ENCODE measurements at places on chromosomes 3 and 15.
A peak's percentile ranks its signal among the peaks of the same experiment; 100 is the strongest.

GRCh38 chr15:31554261-31554660 is 227.6 kb downstream of the KLF13 start:
- no peak for DNase-seq

DNA sequence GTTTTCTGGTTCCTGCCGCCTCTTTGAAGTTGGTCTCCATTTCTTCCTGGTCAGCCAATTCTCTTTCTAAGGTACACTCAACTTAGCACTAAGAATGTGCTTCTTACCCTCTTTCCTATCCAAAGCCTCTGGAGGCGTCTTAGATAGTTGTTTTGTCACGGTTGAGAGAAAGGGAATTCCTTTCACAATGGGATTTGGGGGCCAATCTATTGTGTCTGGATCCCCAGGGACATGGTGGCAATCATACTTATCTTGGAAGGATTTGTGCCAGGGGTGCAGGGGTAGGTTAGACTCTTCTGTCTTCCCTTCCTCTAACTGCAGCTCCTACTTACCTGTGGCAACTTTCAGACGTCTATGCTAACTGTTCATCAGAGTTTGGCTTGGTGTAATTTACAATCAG is 287.1 kb downstream of the SOX2 start:
- DNase-seq = no peak

- DNase-seq = no peak
Observed at GRCh38 chr3:171967137-171967783, 72.1 kb upstream of the FNDC3B start.

DNA sequence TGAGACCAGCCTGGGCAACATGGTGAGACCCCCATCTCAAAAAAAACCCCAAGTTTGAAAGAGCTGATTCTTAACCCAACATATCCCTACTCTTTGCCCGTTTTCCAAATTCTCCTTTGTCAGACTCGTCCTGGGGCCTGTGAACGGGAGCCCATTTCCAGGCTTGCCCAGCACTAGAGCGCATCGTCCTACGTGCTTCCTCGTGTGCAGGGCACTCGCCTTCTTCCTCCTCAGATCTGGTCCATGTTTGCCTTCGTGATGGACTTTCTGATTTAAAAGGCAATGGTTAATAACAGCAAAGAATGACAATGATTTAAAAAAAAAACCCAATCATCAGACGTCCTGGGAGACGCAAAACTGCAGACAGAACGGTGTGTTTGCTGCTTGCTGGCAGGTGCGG is 10.1 kb downstream of the MELTF start:
- no peak for DNase-seq

- no peak for DNase-seq
Observed at GRCh38 chr3:117688583-117688982, 979.0 kb downstream of the TUSC7 start.

GRCh38 chr3:126159476-126159875 is 20.9 kb downstream of the ALDH1L1 start:
- DNase-seq = no peak

DNA sequence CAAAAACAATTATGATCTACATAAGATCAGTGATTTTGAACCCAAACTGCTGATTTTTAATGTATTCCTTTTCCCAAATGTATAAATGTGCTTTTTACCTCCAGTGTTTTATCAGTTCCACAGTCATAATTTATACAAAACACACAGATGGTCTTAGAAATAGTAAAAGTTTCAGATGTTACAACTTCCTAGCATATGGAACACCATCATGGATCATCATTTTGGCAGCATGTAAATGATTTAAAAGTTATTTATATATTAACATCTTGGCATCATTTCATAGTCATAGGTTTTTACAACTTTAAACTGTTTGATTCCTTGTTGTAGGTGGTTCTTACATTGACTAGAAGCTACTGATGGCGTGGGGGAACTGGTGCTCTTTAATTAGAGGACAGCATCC is 1025.3 kb downstream of the ROBO1 start:
- DNase-seq = no peak

- no peak for DNase-seq
Observed at GRCh38 chr3:65945480-65945879, 93.2 kb downstream of the MAGI1 start.

DNA sequence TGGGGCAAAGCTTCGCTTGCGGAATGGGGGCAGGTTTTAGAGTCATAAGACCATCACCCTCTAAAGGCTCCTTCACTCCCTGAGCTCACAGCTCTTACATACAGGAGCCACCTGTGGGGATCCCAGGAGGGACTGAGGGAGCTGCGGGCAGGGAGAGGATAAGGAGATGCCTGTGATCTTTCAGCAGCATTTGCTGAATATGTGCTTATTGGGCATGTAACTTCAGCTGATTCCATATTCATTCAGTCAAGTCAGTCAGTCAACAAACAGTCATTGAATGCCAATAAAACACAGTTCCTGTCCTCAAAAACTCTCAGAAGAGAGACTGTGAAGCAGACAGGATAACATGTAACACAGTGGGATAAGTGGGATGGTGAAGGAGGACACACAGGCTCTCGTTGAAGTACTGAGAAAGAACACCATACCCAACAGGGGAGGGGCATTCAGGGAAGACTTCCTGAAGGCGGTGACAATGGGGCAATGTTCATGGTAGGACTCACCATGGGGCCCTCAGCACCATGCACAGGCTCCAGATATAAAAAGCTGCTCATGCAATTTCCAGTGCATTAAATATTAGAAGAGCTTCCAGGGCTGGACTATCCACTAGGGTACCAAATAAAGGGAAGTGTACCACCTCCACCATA is 240.9 kb downstream of the UACA start:
- no peak for DNase-seq

GRCh38 chr3:42725454-42725853 is 22.9 kb upstream of the HHATL start:
- DNase-seq = no peak

DNA sequence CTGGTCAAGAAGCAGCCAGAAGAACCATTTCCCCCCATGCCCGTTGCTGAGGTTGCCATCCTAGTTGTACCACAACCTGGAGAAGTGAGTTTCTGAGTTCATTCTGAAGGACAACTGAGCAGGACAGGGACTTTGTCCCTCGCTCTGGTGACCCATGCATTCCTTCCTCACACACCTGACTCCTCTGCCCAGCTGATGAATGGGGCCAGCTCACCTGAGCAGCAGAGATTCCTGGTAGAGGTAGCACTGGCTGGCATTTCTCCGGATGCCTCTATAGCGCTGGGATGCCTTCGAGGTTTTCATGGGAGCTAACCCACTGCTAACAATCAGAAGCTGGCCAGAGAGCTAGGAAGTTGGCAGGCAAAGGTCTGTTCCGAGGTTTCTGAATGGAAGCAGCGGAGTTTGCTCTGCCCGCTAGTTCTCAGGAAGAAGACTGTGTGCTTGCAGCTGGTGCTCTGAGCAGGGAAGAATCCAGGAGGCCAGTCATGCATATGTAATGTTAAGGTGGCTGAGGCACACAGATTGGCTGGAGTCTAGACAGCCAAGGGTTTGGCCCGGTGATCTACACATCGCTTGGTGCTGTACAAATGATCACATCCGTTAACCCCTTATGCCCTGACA is at the start of gene TMC3:
Gene TMC3 (minus strand): TSS at position 439 of the 621 bp plus-strand sequence. CDS start 136 bp downstream, at position 303.
- no peak for DNase-seq

GRCh38 chr3:25594007-25594502 is 70.7 kb downstream of the TOP2B start:
- no peak for DNase-seq

- DNase-seq = no peak
Observed at GRCh38 chr3:183854318-183855035, 29.1 kb upstream of the MAP6D1 start.

DNA sequence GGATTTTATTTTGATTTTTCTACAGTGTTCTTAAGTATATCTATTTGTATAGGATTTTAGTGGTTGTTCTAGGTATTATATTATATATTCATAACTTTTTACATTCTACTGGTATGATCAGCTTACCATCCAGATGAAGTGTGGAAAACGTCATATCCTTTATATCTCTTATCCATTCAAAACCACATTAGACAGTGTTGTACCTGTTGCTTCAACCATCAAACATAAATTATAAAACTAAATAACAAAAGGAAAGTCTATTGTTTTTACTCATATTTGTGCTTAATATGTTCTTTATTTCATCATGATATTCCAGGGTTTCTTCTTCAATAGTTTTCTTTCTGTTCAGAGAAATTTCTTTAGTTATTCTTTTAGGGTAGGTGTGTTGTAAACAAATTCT is 191.4 kb downstream of the RPLP1 start:
- DNase-seq = no peak

DNA sequence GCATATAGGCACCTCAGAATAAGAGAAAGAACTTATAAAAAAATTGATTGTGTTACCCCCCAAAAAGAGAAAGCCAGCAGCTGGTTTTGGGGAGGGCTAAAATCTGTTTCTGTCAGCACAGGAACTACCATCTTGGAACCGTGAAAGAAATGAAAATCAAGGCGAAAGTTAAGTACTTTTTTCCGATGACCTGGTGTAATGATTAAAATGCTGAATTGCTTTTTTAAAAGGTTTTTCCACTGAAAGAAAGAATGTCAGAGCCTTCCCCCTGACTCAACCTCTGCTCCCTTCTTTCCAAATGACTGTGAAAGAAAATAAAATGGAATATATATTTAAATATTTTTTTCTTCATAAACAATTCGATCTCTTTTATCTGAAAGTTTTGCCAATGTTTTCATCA is 570.5 kb upstream of the CFAP20DC start:
- no peak for DNase-seq

- DNase-seq = peak; percentile 30
Observed at GRCh38 chr15:92803852-92804609, 96.1 kb upstream of the CHD2 start.

DNA sequence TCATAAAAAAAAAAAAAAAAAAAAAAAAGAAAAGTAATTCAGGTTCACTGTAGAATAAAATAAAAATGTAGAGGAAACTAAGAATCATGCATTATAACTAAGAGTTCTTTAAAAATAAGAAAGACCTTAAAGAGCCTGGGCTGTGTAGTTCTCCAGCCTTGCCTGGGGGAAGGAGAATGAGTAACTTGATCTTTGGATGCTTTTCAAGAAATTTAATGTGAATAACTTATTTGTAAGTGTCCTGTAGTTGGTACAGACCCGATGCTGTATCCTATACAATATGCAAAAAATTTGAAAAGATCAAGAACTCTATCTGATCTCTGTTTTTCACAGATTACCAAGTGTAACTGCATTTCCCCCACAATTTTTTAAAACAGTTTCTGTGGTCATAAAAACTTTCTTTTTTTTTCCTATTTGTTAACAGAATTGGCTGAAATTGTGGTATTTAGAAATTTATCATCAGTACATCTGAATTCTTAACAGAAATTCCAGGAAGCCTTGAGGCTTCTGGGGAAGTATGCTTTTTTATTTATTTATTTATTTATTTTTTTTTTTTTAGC is 195.3 kb downstream of the THRB start:
- no peak for DNase-seq

- DNase-seq = no peak
Observed at GRCh38 chr3:61018807-61019206, 232.4 kb downstream of the FHIT start.

- DNase-seq = no peak
Observed at GRCh38 chr3:88996691-88997090, 110.7 kb upstream of the EPHA3 start.

- no peak for DNase-seq
Observed at GRCh38 chr3:66386925-66387650, 113.7 kb downstream of the LRIG1 start.

DNA sequence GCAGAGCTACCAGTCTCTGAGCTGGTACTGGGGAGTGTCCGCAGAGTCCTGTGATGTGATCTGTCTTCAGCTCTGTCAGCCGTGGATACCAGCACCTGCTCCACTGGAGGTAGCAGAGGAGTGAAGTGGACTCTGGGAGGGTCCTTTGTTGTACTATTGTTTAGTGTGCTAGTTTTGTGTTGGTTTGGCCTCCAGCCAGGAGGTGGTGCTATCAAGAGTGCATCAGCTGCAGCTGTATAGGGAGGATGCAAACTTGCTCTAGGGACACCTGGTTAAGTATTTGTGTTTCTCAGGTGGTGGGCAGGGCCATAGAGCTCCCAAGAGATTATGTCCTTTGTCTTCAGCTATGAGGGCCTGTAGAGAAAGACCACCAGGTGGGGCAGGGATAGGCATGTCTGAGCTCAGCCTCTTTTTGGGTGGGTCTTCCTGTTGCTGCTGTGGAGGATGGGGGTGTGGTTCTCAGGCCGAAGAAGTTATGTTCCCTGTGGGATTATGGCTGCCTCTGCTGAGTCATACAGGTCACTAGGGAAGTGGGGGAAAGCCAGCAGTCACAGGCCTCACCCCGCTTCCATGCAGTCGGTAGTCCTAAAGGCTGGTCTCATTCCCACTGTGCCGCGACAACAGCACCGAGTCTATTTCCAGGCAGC is 443.2 kb upstream of the TBL1XR1 start:
- DNase-seq = no peak

DNA sequence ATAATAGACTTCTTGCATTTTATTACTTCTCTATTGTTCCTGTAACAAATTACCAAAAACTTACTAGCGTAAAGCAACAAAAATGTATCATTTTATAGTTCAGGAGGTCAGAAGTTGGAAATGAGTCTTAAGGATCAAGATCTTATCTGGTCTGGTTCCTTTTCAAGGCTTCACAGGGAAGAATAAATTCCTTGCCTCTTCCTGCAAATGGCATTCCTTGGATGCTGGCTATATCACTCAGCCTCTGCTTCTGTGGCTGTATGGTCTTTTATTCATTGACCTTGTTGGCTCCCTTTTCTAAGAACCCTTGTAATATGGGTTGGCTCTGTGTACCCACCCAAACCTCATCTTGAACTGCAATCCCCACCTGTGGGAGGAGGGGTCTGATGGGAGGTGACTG is 478.4 kb upstream of the THBS1 start:
- no peak for DNase-seq

DNA sequence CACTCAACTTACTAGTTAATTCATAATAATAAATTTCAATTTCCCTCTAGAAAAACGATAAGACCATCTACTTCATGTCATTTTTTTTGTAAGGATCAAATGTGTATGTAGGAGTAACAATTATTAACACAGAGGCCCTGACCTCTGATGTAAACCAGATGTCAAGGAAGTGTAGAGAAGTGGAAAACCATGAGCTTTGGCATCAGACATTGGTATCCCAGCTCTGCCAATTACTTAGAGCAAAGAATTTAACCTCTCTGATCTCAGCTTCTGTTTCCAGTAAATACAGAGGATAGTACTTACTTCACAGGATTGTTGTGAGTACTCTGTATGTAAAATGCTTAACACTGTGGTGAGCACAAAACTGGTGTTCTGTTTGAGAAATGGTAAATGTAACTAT is 17.5 kb downstream of the AQR start:
- DNase-seq = no peak

GRCh38 chr3:45225465-45226205 is 452 bp downstream of the TMEM158 start:
- peak; percentile 43 for DNase-seq

- DNase-seq = no peak
Observed at GRCh38 chr3:159764490-159765029, 224.1 kb upstream of the IL12A start.

DNA sequence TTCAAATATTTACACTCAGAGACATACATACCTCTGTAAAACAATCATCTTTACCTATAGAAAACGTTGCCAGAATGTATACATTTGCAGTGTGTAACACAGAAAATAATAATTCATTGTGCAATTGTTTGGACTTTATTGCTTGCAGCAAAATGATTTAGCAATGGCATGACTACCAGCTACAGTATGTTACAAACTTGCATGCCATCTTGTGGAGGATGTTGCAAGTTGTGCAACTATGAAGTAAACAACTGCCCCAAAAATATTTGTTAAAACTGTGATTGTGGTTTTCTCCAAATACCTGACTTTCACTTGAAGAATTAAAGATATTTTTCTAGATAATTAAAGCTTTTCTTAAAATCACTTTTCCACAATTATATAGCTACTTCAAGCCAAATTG is 27.1 kb upstream of the C3orf49 start:
- no peak for DNase-seq

GRCh38 chr15:77474310-77474988 is 53.8 kb downstream of the HMG20A start:
- no peak for DNase-seq
